Stimulated activated CD8-positive, alpha-beta memory T cell treated with anti-CD3 and anti-CD28 coated beads, Interleukin-15, amount 100 ng/mL, for 24 hours (primary cell): ENCODE measurements at places on chromosomes 1 and 21.

- DNase-seq, result no peak
These were observed 116.3 kb upstream of the C1orf21 start for GRCh38 chr1:184270556-184270955.

DNA sequence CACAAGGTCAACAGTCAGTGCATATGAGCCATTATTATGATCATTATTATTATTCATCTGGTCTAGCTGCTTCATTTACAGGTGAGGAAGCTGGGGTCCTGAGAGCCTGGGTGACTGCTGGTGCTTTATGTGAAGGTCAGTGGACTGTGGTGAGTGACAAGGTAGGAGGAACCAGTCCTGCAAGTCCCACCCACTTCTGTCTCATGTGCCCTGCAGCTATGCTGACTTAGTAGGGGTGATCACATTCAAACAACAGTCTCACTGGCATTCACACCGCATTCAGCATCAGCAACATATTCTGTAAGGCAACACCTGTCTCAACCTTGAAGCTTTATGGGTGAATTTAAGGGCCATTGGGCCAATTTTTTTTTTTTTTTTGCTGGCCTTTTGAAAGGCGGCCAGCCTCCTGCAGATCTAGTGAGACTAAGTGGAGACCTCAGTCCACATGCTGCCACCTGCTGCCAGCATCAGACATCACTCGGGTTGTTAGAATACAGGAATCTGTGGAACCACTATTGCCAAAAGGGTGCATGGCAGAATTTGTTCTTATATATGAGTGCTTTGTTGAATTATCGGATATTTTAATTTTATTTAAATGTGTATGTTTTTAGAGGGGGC is 59.9 kb upstream of the CACNA1E start:
- DNase-seq, result no peak

GRCh38 chr21:37896788-37897187 is 19.5 kb downstream of the KCNJ6 start:
- no peak for DNase-seq

- no peak for DNase-seq
These were observed 2.1 kb upstream of the PLA2G2C start for GRCh38 chr1:20188455-20188817.

- DNase-seq, result no peak
These were observed 28.6 kb upstream of the FNBP1L start for GRCh38 chr1:93419344-93419743.

- DNase-seq, result no peak
These were observed 116.4 kb downstream of the FGGY start for GRCh38 chr1:59413327-59413720.

- DNase-seq, result no peak
These were observed 82.8 kb downstream of the DISP1 start for GRCh38 chr1:222897527-222898190.

DNA sequence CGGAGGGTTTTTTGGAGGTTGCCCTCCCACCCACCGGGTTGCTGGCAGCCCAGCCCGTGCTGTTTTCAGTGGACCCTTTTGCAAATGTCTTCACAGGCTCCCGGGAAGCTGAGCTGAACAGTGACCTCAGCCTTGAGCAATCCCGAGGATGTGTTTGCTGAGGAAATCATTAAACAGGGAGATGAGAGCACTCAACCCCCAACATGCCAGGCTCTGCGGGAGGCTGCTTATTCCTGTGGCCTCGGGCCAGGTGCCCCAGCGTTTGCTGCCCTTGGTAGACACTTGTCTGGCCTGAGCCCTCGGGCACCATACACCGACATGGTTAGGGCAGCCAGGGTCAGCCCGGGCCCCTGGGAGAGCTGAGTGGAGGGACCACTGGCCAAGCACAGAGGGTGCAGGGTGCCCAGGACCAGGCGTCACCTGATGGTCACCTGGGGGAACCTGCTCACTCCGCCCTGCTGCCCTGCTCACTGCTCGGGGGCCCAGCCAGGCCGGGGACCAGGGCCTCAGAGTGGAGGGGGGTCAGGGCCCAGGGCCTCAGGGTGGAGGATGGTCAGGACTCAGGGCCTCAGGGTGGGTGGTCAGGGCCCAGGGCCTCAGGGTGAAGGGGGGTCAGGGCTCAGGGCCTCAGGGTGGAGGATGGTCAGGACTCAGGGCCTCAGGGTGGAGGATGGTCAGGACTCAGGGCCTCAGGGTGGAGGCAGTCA is 42.5 kb upstream of the POFUT2 start:
- DNase-seq, result no peak

DNA sequence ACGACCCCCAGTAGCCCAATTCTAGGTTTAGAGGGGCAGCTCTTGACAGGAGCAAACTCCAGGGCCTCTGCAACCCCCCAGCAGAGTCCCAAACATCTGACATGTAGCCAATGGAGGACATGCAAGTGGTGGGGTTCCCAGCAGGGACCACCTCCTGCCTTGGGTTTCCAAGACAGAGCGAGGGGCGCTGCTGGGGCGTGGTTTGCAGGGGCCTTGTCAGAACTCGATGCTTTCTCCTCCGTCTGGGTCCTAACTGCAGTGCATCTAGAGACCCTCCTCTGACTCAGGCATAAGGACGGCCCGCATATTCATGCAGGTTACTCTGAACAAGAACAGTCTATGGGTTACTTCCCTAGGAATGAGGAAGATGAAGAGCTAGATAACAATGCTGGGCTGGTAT is 17.2 kb downstream of the EPHX1 start:
- no peak for DNase-seq

GRCh38 chr1:174894117-174894762 is 105.5 kb upstream of the CACYBP start:
- DNase-seq, result no peak

DNA sequence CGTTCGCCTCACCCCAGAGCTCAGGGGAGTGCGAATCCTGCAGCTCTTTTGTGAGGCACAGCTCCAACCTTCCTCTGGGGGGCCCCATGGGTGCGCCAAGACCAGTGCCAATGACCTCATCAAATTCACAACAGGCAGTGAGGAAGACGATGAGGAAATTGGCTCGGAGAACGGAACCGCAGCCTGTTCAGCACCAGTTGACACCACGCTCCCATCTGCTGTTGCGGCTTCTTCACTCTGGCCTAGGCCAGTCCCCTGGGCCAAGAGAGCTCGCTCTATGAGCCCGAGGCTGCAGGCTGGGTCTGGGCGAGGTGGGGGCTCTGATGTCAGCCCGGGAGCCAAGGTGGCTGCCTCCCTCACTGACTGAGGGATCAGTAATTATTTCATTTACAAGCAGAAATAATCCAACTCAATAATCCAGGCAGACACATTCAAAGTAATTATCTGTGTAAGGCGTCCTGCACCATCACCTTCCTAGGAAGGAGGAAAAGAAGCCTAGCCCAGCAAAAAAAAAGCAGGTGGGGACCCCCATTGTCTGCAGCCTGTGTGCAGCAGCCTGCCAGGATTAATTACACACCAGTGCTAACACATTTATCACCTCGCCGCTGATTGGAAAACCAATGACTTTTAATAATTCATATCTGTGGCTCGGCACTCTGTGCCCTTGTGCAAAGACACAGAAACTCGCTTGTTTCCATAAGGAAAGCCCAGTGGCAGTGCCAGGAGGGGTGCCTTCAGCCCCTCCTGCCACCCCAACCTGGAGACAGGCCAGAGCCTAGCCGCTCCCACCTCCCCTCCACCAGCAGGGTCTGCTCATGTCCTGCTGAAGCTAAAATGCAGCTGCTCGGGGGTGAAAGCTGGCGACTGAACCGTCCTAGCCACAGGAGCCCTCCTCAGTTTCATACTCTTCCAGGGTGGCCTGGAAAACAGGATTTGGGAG is 1.9 kb downstream of the PLEKHA6 start:
- DNase-seq, result no peak

- DNase-seq, result no peak
These were observed 165.9 kb downstream of the HLX start for GRCh38 chr1:221045151-221045550.

DNA sequence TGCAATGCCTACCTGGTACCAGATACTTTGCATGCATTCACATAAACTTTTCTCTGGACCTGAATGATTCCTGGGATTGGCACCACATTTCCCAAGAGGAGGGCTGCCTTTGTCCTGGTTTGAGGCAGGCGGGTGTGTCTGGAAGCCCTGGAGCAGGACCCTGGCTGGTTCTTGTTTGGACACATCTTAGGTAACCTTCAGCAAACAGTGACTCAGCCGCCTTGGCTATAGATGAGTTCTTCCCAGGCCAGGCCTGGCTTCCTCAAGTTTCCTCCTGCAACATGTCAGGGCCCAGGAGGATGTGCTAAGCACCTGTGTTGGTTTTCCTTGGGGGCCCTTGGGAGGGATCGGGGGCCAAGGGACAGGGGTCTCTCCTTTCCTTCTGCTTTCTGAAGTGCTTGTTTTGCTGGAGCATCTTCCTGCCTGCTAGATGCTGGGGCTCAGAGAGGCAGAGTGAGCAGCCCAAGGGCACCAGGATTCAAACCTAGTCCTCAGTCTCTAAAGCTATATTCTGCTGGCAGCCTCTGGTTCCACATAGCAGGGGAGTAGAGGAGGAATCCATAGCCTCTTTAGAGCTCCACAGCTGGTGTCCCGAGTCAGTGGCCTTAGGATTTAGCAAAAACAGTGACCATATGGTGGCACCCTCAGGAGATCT is 38.2 kb downstream of the PAX7 start:
- no peak for DNase-seq

GRCh38 chr1:234078143-234078542 is 173.7 kb downstream of the SLC35F3 start:
- no peak for DNase-seq

GRCh38 chr1:76998582-76999223 is 131.4 kb downstream of the ST6GALNAC5 start:
- no peak for DNase-seq
